ENCODE measurements at places on chromosomes 13 and 19.

GRCh38 chr19:52086481-52086880 is 9.1 kb downstream of the ZNF841 start:
- no peak for DNase-seq

DNA sequence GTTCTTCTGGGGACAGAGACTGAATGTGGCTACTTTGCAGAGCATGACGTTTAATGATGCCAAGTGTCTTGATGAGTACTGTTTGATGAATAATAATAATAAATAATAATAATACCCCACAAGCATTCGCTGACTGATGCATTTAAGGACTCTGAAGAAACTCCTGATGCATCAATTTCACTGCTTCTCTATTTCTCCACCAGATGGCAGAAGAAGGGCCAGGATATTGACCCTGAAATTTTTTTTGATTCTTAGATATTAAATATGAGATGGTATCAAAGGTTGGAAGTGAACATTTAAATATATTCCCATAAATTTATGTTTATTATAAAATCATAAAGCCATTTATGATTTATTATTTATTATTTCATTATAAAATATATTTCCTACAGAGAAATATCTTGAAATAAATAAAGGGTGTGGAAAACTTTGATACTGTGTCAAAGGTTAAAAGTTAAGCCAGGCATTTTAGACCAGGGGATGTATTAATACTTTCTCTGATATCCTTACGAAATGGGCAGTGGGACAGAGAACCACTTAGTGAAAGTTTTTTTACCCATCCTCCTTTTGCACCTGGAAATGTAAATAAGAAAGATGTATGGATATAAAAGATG is 170.9 kb downstream of the LACC1 start:
- no peak for DNase-seq

- DNase-seq: no peak
Measured at GRCh38 chr13:72194523-72194922, 327.5 kb upstream of the DACH1 start.

GRCh38 chr19:7238051-7238450 is 56.2 kb downstream of the INSR start:
- no peak for DNase-seq

GRCh38 chr19:33298146-33298911 is 4.0 kb downstream of the CEBPA start:
- DNase-seq: no peak

DNA sequence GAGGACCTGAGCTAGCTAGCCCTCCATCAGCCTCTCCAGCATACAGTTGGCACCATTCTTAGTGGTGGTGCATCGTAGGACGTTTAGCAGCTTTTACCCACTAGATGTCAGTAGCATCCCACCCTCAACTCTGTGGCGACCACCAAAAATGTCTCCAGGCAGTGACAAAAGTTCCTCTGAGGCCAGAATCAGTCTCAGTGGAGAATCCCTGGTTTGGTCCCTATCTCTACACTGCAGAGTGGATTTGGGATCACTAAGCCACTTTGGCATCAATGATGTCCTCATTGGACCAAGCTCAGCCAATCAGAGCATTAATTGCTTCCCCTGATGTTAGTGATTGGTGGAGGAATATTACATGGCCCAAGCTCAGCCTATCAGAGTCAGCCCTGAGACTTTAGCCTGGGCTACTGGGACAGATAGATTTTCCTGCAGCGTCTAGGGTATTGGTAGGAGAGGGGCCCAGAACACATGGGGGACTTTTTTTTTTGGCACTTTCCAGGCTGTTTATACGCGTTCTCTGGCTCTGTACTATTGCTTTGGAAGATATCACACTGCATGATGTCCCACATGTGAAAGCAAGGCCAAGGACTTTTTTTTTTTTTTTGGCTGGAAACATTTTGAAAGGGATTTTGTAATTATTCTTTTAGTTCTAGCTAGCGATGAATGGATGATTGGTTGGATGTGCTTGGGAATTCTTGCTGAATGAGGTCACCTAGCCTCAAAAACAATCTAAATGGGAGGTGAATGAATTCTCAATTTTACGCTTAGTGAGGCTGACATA is 7.0 kb downstream of the TMEM221 start:
- no peak for DNase-seq

DNA sequence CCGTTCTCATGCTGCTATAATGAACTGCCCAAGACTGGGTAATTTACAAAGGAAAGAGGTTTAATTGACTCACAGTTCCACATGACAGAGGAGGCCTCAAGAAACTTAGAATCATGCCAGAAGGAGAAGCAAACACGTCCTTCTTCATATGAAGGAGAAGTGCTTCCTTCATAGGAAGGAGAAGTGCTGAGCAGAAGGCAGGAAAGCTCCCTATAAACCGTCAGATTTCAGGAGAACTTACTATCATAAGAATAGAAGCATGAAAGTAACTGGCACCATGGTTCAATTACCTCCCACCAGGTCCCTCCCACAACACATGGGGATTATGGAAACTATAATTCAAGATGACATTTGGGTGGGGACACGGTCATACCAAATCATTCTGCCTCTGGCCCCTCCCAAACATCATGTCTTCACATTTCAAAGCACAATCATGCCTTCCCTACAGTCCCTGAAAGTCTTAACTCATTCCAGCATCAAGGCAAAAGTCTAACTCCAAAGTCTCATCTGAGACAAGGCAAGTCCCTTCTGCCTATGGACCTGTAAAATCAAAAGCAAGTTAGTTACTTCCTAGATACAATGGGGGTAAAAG is 10.6 kb downstream of the ACOD1 start:
- DNase-seq: no peak

GRCh38 chr13:46796129-46796514 is 839 bp downstream of the ESD start:
- no peak for DNase-seq

- no peak for DNase-seq
Measured at GRCh38 chr13:33978653-33979052, 160.7 kb downstream of the RFC3 start.

DNA sequence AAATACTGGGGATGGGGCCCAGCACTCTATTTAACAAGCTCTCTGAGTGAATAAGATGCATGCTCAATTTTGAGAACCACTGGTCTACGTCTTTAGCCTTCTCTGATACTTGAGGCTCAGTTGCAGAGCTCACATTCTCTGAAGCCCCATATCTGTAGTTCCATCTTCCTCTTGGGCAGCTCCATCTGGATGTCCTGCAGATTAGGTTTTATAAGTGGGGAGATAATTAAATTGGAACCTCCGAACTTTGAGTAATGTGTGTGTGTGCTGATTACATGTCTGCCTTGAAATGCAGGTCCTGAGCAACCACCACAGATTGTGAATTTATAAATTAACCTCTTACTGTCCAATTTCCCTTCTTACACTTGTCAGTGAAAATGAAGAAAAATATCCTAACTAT is 7.2 kb upstream of the RASL11A start:
- no peak for DNase-seq

DNA sequence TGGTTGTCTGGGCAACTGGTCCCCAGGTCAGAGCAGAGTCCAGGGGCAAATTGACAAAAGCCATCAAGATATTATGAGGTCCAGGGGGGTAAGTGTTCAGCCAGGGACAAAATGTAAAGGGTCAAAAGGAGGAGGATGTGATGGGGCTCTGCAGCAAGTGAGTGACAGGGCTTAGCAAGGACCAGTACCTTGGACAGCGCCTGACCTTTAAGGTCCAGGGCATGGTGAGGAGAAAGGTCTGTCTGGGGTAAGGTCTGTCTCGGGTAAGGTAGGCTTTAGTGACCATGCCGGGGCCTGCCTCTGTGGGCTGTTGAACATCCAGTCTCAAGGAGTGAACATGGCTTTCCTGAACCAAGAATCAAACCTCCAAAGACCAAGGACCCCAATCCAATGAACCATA is 6.3 kb upstream of the ZNF358 start:
- DNase-seq: no peak

DNA sequence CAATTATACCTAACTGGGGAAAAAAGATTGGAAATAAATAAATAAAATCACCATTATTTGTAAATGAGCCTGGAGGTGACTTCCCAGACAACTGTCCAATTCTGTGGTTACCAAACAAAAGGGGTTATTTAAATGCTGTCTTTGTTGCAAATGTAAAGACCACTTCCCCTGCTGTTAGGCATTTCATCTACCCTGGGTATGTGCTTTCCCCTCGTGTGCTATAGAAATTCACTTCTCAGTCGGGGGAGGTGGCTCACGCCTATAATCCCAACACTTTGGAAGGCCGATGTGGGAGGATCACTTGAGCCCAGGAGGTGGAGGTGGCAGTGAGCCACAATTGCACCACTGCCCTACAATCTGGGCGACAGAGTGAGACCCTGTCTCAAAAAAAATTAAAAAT is 101.9 kb upstream of the AKAP11 start:
- no peak for DNase-seq

DNA sequence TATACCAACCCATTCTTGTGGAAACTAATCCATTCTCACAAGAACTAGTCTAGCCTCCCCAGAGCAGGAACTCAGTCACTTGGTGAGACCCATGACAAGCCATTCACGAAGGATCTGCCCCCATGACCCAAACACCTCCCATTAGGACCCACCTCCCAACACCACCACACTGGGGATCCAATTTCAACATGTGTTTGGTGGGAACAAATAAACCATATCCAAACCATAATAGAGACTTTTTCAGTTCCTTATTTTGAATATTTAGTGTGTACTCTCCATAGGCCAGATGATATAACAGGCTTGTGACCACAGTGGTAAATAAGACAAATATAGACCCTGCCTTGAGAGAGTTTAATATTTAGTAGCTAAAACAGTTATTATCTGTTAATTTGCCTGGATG is 227.5 kb upstream of the SERP2 start:
- DNase-seq: no peak

- DNase-seq: no peak
Measured at GRCh38 chr19:18109341-18109732, 11.8 kb downstream of the MAST3 start.

- no peak for DNase-seq
Measured at GRCh38 chr19:47100290-47100689, 13.3 kb downstream of the ZC3H4 start.

DNA sequence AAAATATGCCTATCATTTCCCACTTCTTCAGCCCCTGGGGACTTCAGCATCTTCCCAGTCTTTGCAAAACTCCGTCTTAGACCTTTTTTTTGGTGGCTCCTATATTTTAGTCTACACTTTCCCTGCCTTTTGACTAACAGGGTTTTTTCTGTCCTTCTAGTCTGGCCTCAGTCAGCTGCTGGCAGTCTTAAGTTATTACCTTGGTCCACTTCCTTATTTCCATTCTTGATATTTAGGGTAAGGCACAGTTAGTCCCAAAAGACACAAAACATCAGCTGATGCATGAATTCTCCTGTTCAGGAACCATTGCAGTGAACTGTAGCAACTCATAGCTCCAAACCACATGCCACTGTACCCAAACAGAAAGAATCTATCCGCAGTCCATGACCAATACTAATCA is 234.6 kb upstream of the RFC3 start:
- no peak for DNase-seq

DNA sequence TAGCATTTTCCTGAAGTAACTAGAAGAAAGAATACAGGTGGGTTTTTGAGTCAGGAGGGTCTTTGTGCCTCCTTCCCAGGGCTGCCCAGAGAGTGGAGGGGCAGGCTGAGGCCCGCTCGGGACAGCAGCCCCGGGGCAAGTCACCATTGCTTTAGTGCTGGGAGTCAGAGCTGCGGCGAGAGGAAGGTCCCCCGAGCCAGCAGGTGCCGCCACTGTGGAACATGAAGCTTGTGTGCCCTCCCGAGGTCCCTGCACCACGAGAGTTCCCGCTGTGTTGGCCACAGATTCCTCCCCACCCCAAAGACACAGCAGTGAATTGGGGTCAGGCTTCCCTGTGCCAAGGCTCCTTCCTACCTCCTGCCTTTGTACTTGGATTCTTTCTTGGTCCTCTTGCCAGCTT is 50.9 kb upstream of the TEX29 start:
- DNase-seq: no peak

All from smooth muscle cell of the brain vasculature (primary cell).